ENCODE measurements at places on chromosomes 16 and 17.

- no peak for DNase-seq
Measured at GRCh38 chr17:51238255-51238887, 21.5 kb downstream of the MBTD1 start.

- no peak for DNase-seq
Measured at GRCh38 chr17:45310380-45311324, 6.2 kb downstream of the MAP3K14 start.

DNA sequence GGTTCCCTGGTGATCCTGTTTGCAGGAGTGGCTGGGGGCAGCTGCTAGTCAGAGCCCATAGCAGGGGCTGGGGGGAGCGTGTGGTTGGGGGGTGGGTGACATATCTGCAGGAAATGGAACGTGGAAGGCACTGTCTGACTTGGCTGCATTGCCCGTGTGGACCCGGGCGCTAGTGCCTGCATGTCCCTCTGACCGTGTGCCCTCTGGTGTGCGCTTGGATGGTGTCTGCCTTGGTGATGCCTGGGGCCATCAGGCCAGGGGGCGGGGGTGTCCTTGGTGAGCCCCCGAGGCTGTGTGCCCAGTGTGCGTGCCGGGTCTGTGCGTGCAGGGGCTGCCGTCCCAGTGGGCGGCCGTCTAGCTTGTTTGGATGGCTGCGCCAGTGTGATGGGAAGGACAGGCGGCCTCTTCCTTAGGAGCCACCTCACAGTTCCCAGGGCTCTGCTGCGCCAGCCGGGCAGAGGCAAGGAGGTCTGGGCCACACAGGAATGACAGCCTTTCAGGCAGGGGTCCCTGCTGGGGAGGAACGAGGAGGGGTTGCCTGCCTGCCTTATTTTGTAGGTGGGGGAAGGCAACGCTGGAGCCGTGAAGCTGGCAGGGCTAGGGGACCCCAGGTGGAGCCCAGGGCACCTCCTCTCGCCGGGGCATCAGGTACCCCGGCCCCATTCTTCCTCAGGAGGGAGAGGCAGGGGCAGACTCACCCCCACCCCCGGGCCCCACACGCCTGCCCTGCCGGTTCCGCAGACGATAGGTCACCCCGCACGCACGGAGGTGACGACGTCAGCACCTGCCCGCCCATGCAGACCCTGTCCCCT lies 693 bp downstream of the NDRG4 start:
- DNase-seq, result no peak

DNA sequence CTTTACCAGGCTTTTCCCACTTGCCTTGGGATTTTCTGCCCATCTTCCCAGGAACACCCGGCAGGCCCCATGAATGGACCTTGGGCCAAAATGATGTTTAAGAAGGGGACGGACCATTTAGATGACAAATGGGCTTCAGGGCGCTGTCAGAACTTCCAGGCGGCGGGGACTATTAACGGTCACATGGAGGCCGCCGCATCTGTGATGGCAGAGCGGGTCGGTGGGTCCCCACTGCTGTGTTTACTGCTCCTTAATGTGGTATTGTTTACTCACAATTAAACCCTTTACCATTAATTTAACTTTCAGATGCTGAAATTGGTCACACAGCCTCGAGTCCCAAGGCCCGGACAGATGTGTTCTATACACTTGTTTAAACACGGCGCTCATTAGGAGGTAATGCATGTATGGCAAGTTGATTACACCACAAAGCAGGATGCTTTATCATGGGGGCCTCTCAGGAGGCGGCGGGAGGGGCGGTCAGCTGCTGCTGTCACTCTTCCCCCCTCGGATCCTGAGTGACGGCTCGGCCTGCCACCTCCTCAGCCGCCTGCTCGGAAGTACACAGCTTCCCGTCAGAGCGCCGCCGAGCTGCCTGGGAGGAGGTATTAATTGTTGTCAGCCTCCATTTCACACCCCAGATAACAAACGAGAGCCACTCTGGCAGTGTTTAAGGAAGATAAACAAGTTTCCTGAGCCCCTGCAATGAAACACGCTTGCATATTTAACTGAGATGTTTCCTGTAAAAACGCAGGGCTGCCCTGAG lies 83.9 kb upstream of the IRX3 start:
- no peak for DNase-seq

DNA sequence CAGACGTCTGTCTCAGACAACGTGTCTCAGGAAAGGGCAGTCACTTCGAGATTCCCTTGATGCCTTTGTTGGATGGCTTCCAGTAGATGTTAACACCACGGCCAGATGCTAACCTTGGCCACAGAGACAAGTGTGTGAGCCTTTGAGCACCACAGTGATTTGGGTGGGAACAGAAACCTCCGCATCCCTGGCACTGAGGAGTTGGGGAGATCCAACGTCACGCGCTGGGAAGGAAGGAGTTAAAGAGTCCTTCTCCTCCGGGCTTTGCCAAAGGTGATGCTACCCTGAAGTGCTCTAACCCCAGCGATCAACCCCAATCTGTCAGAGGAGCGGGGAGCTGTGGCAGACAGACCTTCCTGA lies 3.0 kb upstream of the ABR start:
- DNase-seq, result no peak

GRCh38 chr16:67563708-67564468 lies 1.6 kb downstream of the CTCF start:
- DNase-seq, result no peak

GRCh38 chr16:75304521-75305363 lies 53.3 kb upstream of the BCAR1 start:
- no peak for DNase-seq

DNA sequence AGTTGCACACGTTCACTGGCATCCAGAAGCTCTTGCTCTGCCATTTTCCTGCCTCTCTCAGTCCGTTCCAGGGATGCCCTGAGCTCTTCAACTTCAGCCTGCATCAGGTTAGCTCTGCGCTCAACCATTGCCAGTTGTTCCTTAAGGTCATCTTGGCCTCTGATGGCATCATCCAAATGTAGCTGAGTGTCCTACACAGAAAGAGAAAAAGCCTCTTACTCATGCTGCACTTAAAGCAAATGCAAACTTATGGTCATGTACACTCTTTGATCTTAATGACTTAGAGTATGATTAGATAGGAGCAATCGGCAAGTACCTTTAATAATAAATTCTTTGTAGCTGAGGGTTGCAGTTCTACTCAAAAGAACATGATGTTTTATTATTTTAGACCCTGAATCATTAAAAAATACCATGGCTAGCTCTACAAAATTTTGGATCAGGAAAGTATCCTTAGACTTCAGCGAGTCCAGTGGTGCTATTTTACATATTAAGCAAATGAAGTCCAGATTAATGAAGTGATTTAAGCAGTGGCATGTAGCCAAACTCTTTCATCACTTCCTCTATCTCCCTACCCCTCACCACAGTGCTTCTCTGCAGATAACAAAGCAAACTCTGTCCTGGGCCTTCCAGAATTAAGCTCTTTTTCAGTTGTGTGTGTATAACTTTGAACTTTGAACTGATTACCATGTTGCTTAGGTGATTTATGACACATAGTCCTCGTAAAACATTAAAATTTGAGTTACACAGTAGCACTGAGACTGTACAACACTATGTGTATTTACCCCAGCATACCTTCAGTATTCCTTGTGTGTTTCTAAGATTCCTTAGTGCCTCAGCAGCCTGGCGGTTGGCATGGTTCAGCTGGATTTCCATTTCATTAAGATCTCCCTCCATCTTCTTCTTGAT lies 22.1 kb downstream of the MYH4 start:
- no peak for DNase-seq

DNA sequence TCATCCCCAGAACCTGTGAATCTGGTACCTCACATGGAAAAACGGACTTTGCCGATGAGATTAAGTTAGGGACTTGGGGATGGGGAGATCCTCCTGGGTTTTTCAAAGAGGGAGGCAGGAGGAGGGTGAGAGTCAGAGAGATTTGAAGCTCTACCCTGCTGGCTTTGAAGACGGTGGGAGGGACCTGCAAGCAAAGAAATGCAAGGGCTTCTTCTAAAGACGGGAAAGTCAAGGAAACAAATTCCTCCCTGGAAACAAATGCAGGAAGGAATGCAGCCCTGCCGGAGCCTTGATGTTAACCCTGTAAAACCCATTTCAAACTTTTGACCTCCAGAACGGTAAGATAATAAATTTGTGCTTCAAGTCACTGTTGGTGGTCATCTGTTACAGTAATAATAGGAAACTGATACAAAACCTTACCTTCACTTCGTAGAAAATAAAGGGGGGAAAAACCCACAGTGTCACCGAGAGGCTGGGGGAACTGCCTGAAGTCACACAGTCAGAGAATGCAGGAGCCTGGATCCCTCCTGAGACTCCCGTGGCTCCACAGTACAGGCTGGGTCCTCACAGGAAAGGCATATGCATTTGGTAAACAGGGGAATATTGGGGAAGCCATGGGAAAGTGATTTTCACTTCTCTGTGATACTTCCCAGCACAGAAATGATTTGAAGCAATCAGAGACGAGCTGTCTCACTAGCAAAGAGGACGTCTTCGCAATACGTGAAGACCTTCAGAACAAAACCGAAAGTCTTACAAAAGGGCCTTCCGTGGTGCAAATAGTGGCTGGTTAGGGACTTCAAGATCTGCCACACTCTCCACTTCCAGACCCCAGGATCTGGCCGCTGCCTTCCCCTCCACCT lies 58.9 kb upstream of the CLEC3A start:
- DNase-seq, result peak; percentile 22

GRCh38 chr17:37067555-37068111 lies 118.9 kb downstream of the AATF start:
- no peak for DNase-seq

- no peak for DNase-seq
Measured at GRCh38 chr17:1491443-1492248, 840 bp downstream of the MYO1C start.

DNA sequence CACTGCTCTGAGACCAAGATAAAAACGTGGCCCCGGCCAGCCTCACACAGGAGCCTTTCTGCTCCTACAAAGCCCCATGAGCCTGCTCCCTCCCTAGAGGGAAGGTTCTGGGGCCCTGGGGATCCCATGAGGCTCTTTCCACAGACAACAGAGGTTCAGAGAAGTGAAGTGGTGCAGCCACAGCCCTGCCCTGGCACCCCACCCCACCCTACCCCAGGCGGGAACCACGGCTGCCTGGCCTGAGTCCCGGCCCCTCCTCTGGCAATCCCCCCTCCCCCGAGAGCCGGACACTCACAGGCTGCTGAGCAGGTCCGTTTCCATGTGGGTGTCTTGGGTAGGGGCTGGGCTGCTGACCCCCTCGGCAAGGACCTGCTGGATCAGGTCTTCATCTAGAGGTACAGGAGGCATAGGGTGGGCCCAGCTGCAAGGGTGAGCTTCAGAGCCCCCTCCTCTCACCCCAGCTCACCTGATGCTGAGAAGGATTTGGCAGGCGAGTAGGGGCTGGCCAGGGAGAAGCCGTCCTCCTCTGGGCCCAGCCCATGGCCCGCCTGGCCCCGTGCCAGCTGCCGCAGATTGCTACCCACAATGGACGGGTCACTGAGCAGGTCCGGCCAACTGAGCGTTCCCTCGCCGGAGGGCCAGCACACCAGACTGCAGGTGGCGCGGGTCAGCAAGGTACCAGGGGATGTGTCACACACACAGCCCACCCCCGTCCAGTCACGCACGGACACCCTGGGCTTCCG lies 38.7 kb downstream of the PKD1 start:
- DNase-seq, result no peak

DNA sequence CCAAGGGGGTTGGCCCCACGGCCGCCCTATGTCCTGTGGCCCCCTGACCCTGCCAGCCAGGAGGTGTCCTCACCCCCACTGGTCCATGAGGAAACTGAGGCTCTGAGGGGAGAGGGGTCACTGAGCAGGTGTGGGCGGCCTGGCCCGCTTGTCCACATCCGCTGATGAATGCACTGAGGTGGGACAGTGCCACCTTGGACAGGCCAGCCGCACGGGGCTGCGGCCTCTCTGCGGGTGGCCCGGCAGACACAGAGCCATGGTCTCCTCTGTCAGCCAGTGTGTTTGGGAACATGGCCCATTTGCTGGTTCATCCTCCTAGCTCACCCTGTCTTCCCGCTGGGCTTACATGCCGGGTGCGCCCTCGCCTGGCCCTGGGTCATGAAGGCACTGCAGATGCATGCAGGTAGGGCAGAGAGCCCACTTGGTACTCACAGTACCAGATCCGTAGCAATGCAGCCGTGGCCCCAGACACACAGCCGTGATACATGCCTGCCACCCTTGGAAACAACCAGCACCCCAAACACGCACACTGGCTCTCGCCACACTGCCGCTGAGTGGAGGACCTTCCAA lies 93.9 kb downstream of the ENGASE start:
- no peak for DNase-seq

- no peak for DNase-seq
Measured at GRCh38 chr17:29012535-29012934, 6.7 kb upstream of the SEZ6 start.

- DNase-seq, result no peak
Measured at GRCh38 chr16:87559945-87560344, 42.4 kb upstream of the JPH3 start.

DNA sequence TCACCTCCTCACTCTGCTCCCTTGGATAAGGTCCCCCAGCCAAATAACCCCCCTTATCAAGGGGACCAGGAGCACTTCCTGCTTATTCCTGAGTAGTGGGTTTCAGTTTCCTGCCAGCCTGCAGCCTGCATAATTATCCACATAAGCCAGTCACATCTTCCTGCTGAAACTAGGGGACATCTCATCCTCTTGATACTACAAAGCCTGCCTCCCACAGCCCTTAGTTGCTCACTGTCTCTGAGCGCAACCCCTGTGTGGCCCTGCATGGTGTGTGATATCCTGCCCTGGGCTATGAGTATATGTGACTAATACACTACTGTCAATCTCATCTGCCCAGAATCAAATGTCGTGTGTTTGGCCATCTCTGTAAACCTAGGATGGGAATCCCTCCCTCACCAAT lies 8.0 kb upstream of the XYLT2 start:
- no peak for DNase-seq

DNA sequence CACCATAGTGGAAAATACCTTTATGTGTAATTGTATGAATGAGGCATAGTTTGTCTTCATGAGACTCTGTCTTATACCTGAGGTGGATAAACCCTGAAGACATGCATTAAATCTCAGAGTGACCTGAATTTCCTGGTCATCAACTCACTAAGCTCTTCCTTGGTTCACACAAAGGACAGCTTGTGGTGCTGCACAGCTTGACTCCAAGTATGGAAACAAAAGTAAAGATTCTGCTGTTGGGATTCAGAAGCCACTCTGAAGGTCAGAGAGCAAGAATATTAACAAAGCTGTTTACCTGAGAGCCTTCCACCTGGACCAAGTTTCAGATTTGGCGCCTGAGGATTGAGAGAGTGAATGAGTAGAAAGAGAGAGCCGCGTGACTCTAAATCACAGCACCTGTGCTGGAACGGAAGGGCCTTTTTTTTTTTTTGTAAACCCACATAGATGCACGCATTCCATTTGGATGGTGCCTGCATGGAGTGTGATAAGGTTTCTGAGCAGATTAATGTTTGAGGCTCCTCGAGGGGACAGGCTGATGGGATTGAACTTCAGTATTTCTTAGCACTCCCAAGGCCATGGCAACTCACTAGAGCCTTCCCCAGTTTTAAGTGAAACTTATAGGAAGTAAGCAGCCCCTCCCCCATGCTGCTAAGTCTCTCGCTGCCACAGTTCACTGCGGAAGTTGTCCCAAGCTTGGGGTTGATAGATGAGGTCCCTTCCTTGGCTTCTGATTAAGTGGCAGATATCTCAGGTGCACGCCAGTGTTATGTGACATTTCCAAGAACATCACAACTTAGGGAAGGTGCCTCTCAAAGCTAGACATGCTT lies 28.7 kb downstream of the CALB2 start:
- no peak for DNase-seq

Measured in GM12864 (cell line).